ENCODE measurements at places on chromosomes 5 and 9.

- DNase-seq = no peak
Measured at GRCh38 chr5:80809451-80809850, 150.7 kb upstream of the RASGRF2 start.

DNA sequence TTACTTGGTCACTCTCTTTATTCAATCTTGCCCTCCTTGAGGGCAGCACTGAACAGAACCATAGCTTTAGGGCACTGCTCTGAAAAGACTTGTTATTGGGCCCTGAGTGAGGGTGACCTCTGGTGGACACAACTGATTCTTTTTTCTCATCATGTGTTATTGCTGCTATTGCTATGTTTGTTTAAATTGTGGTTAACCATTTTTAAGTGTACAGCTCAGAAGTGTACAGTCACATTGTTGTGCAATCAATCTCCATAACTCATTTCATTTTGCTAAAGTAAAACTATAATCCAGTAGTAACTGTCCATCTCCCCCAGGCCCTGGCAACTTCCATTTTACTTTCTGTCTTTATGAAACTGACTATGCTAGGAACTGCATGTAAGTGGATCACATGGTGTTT, 351.1 kb upstream of the RIOK2 start:
- DNase-seq = no peak

DNA sequence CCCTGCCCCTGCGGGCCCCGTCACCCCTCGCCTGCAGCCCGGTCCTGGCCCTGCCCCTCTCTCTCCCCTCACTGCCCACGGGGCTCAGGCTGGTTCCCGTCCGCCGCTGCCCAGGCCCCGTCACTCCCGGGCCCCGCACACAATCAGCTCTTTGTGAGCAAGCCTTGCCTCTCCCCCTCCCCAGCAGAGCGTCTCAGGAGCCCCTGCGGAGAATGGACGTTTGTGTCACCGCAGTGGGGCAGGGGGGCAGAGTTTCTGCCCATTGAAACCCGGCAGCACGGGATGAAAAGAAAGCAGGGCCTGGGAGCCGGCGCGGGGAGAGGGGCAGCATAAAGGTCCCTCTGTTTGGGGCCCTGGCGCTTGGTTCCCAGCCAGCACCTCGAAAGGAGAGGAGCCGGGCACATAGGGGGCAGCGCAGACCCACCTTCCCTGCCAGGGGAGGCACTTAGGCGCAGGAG, 13.5 kb upstream of the NUP214 start:
- DNase-seq = no peak

DNA sequence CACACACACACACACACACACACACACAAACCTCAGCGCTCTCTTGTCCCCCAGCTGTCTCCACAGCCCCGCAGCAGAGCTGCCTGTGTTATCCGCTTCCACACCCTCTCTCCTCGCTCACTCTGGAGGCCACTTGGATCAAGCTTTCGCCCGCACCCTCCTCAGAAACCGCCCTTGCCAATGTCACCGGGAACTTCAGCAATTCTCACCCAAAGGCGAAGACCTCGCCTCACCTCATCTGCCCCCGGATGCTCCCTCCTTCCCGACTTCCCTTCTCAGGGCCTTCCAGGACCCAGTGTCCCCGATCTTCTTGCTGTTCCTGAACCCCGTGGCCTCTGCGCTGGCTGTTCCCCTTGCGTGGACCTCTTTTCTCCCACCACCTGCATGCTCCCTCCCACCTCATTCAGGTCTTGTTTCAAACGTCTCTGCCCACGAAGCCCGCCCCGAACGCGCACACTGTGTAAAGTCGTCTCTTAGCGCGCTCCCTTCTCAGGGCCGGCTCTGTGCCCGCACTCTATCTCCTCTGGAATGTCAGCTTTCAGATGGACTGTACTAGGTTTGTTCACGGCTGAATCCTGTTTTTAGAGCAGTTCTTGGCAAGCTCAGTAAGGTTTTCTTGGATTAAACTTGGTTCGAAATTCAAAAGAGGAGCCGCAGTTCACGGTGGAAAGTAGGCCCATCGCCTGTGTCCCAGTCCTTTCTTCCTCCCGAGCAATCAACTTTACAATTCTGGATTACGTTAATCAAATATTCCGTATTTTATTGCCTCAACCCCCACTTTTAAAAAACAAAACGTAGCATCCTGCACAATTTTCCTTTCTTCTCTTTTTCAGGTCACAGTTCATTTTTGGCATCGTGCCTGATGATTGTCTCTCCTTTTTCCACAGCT, 1.0 kb upstream of the TRIM7 start:
- DNase-seq = no peak

GRCh38 chr5:117188211-117188610, 613.6 kb upstream of the SEMA6A start:
- no peak for DNase-seq

- DNase-seq = no peak
Measured at GRCh38 chr5:180082633-180083420, 11.3 kb upstream of the RNF130 start.

DNA sequence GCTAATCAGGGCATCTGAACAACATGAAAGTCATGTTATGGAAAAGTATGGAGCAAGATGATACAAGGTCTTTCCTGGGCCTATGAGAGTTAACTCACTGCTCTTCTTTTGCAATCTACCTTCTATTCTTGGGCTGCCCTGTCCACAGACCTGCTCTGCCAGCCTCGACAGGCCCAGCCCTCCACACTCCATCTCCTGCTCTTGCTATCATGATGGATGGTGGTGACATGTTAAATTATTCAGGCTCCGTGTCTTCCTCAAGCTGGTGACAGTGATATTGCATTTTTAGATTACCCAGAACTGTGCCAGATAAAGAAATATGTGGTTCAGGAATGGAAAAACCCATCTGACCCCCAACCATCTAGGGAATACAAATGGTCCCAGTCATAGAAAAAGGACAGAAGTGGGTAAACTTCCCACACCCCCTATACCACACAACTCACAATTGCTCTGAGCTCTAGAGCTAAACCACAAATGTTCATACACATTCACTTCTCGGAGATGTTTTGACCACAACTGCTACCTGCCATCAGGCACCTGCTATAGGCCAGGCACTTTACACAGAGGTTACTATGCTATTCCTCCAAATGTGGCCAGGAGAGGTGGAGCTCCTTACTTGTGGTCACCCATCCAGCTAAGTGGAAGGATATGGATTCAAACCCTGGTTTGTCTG, 311.3 kb downstream of the ASTN2 start:
- no peak for DNase-seq

- peak; percentile 25 for DNase-seq
Measured at GRCh38 chr5:56669534-56670483, 145.5 kb upstream of the MAP3K1 start.

DNA sequence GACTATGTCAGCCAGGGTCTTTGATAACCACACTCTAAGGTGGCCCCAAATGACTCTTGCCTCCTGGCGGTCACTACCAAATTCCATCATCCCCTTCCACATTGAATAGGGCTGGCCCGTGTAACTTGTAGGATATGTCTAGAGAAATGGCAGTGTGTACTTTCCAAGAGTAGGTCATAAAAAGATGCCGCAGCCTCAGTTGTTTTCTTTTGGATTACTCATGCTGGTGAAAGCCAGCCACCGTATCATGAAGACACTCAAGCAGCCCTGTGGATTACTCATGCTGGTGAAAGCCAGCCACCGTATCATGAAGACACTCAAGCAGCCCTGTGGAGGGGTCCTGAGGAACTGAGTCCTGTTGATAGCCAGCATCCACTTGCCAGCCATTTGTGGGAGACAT, 172.0 kb upstream of the TBC1D2 start:
- DNase-seq = no peak

GRCh38 chr9:93645149-93645889, 68.9 kb downstream of the PHF2 start:
- DNase-seq = no peak

GRCh38 chr9:132794730-132795380, 83.2 kb downstream of the AK8 start:
- no peak for DNase-seq

DNA sequence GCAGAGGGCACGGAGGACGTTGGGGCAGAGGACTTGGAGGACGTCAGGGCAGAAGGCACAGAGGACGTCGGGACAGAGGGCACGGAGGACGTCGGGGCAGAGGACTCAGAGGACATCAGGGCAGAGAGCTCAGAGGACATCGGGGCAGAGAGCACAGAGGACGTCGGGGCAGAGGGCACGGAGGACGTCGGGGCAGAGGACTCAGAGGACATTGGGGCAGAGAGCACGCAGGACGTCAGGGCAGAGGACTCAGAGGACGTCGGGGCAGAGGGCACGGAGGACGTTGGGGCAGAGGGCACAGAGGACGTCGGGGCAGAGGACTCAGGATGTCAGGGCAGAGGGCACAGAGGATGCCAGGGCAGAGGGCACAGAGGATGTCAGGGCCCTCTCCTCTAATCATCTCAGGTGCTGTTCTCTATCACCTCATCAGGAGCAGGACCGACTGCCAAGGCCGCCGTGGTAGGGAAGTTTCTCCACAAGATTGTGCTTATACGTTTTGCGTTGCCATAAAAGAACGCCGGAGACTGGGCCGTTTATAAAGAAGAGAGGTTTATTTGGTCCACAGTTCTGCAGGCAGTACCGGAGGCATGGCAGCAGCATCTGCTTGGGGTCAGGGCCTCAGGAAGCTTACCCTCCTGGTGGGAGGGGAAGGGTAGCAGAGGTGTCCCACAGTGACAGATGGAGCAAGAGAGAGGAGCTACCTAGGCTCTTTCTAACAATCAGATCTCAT, 29.4 kb upstream of the ADAMTS2 start:
- DNase-seq = no peak

DNA sequence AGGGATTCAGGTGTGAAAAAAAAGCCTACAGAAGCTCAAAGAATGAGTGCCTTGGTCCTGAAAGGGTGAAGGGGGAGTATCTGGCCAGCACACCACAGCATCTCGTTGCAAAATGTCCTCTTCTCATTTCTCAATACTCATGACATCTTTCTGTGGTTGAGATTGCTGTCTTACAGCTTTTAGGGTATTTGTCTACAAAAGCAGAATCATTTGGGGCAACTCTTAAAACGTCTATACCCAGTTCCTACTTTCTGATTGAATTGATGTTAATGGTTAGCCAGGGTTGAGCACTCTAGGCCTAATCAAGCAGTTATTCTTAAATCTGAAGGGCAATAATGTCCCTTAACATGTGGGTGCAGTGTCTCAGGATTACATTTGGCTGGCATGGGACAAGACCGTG, 21.2 kb upstream of the PCSK5 start:
- no peak for DNase-seq

GRCh38 chr5:163596608-163597315, 91.3 kb downstream of the MAT2B start:
- no peak for DNase-seq

DNA sequence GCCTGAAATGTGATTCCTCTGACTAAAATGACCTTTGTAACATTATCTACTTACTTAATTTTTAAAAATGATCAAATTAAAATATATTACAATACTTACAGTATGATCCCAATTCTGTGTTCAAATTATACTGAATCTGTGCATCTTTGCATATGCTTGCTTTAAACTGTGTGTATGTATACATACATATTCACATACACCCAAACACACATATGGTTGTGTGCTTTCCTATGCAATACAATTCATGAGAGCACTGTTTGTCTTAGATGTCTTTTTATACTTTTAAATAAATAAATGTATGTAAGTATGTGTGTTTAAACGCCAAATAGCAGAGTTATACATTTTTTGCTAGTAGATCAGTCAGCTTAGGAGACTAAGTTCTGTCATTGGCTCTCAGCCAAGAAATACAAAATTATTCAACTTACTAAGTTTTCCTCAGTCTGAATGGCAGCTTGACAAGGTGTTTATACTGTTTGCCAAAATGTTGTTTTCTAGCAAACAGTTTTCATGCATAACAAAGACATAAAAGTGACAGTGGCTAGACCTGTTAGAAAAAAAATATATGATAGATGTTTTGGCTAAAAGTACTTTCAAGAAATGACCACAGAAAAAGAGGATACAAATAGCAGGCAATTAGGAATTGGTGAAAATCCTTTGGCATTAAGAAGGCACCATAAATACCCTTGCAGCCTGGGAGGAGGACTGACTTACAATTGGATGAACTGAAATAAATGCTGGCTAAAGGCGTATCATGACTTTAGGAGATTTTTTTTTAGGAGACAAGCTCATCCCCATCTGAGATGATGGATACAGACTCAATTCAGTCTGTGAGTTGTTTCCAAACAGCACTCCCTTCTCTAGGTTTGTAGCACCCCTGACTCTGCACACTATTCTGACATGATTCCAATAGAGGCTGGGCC, 7.9 kb downstream of the TICAM2 start:
- no peak for DNase-seq

- peak; percentile 30 for DNase-seq
Measured at GRCh38 chr5:141681695-141682641, at the start of gene ARAP3. Gene ARAP3, minus strand, starts transcription at chr5:141682230. Its CDS starts 1,744 bp downstream, at chr5:141680486.

DNA sequence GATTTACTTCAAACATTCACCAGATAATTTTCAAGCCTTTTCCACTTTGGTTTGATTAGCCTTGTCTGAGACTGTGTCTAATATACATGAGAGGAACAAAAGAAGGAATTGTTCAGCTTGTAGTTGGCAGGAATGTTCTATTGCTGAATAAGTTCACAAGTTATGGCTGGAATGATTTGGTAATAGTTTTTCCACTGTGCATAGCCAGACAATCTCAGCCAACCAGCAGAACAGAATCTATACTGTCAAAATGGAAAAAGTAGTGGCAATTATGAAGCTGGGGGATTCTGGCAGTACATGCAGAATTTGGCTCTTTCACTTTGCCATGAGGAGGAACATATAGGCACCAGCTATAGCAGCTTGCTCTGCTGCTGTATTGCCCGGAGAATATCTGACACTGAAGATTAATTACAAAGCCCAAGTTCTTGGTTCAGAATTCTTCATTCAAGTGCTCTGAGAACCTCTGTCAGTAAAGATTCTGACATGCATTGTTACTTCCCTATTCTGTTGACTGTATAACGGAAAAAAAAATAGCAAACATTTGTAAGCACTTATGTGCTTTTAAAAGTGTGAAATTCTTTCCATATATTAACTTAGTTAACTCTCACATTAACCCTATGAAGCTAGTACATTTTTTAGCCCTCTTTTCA, 150.6 kb downstream of the PRR16 start:
- no peak for DNase-seq

- DNase-seq = no peak
Measured at GRCh38 chr5:180334751-180335613, 18.2 kb downstream of the GFPT2 start.

DNA sequence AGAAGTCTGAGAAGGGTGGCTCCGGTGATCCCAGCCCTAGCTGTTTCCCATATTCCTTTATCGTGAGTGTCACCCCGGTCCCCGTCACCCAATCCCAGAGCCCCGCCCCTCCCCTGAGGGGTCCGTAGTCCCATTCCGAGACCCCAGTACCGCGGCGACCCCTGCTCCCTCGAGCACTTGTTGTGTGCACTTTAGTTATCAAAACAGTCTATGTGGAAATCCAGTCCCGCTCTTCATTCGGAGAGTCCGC, 223 bp downstream of the LRSAM1 start:
- DNase-seq = no peak

GRCh38 chr9:86795823-86796553, 151.3 kb downstream of the GAS1 start:
- no peak for DNase-seq

GRCh38 chr9:18866121-18866831, 166.7 kb downstream of the SAXO1 start:
- no peak for DNase-seq

GRCh38 chr5:158431369-158432029, 572.6 kb upstream of the CLINT1 start:
- DNase-seq = no peak
